ENCODE measurements at places on chromosomes 11 and 22. TPM values are rescaled to one million over a fixed set of nuclear protein-coding genes. Genes with fewer than 3 reads are reported as not detected.

The FGF19 gene
- polyA plus RNA-seq = not detected

DNA sequence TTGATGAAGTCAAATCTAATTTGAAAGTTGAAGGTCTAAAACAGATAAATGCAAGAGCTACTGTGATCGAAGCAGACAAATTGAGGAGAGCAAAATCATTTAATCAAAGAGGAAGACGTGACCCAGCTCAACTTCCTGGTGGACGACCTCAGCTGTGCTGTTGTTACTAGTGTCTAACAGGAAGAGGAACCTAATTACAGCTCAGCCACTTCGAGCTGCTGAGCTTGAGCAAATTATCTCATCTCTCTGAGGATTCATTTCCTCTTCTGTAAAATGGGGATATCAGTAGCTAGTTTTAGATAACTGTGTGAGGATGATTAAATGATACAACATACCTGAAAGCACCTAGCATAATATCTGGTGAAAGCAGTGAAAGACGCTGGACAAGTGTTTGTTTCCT lies 48.6 kb upstream of the OLFML1 start:
- DNase-seq = no peak

The GGTLC2 gene
- not detected for polyA plus RNA-seq

The LUZP2 gene
- 0.04 TPM for polyA plus RNA-seq

- DNase-seq = no peak
Observed at GRCh38 chr11:67452141-67452952, at the start of gene GPR152. Gene GPR152, minus strand, starts transcription at chr11:67452729. Its CDS starts 5 bp downstream, at chr11:67452724.

GRCh38 chr22:38477585-38477984 lies 9.7 kb downstream of the KDELR3 start:
- no peak for DNase-seq

The KCNJ5 gene
- 0.42 TPM for polyA plus RNA-seq

GRCh38 chr22:46547883-46548244 lies 10.4 kb upstream of the CELSR1 start:
- no peak for DNase-seq

DNA sequence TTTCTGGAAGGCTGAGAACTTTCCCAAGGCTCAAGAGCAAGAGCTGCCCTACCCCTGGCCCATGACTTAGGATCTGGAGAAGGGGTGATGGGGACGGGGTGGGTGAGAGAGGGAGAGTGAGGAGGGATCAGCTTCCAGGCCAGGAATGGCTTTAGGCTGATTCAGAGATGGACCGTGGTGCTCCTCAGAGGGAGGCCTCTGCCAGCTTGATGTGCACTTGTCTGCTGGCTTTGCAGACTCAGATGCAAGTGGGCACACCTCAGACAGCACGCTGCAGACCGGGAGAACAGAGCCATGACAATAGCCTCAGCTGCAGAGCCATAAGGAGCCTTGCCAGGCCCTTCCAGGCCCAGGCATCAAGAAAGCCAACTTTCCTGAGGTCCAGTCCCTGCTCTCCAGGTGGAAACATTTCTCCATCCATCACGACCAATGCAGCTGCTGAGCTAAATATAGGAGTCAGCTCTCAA lies 41.3 kb downstream of the ALX4 start:
- no peak for DNase-seq

DNA sequence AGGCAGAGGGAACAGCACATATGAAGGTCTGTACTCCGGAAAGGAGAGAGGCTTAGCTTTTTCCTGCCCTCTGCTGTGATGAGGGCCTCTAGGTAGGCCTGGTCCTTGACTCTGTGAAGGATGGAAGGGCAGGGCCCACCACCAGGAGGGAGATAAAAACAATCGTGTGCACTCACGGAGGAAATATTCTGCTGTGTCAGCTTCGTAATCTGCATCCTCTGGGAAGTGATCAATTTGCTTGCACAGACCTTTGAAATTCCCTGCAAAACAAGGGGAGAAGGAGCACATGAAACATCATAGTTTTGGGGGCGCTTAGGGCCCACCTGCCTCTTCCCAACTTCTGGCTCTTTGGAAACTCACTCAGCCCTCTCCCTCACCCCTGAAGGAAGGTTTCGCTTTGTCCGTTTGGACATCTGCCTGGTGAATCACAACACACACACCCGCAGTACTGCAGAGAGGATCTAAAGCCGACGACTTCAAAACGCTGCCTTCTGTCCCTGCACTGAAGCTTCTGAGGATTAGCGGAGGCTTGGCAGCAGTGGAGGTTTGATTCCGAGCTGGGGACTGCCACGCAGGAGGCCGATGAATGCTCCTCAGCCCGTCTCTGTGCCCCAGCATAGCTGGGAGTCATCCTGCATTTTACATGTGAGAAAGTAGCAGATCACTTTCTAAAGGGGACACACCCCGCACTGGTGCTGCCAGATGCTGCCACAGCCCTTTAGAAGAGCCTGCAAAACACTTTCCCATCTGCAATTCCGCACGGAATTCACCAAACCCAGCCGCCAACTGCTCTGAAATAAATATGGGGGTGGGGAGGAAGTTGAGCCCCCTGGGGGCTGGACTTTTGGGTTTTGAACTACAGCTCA lies 58.6 kb upstream of the EIF3D start:
- DNase-seq = no peak

The RCOR2 gene
- 0.60 TPM for polyA plus RNA-seq

DNA sequence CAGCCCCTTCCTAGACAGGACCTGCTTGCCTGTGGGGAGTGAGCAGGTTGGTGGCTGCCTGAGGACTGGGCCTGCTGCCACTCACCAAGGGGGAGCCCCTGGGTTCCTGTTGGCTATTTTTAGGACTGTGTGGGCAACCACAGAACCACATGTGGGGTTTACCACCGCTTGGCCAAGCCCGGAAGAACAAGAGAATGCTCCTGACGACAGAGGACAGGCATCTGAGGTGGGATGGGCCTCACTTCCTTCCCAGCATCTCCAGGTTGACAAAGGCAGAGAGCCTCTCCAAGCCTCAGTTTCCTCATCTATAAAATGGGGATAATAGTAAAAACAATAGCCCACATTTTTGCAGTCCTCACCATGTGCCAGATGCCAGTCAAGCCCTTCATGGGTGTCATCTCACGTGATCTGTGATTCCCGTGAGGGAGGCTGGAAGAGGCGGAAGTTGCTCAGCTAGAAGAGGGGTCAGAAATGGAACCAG lies 43.6 kb downstream of the LRRC32 start:
- DNase-seq = no peak

All from ovary (tissue), 10 donors.